ENCODE measurements at places on chromosomes 2 and 18. TPM values are rescaled to one million over a fixed set of nuclear protein-coding genes. Genes with fewer than 3 reads are reported as not detected.

DNA sequence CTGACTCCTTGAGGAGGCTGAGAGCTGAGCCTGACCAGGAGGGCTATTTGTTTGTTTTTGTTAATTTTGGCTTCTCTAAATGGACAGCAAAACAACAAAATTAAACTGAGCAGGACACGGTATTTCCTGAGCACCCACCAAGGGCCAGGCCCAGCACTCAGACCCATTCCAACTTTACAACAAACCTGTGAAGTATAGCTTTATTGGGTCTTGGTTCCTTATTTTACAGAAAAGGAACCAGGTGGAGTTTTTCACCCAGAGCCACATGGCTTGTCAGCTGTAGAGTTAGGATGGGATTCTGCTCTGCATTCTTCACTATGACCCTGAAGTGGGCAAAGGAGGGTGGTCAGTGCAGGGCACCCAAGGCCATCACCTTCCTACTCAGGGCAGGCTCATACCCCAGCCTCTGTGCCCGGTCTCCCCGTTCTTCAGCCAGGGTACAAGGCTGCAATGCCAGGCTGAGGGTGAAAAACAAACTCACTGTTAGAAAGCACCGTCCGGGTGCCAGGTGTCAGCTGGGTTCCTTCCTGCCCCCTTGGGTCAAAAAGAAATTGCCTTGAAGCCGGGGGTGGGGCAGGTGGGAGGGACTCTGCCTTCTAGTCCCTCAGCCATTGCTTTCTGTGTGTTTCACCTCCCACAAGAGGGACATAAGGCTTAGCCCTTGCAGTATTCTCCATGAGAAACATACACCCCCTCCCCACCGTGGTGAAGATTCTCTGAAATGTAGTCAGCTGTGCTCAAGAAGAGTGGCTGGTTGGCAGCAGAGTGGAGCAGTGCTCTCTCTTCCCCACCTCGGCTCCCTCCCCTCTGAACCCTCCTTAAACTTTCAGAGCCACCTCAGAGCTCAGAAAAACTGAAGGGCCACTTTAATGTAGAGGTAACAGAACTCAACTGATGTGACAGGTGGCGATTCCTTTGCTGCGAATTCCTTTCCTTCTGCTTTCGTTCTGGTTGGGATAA lies 2.2 kb downstream of the PSD4 start:
- peak; percentile 53 for DNase-seq

DNA sequence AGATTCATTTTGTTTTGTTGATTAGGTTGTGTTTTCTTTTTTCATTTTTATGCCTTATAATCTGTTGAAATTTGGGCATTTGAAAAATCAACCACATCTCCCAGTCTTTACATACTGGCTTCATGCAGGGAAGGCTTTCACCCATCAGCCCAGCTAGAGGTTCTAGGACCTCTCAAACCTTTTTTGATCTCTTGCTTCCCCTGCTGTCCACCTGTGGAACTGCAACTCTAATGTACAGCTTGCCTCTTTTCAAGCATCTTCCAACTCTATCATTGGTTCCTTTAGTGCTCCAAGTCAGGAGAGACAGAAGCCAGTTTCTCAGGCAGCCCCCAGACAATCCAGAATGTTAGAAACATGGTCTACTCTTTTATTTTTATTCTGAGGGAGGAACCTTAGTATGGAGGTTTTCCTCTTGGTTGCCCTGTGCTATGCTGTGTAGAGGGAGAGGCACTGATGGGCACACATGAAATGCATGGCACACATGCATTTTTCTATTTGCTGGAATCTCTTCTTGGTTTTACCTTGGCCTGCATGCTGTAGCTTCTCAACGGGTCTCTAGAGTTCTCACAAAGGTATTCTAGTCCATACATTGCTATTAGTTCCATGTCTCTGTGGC lies 107.2 kb upstream of the L3MBTL4 start:
- DNase-seq, result peak; percentile 50

GRCh38 chr2:83471655-83472054 lies 987.4 kb downstream of the SUCLG1 start:
- DNase-seq, result no peak

- peak; percentile 89 for DNase-seq
Observed at GRCh38 chr2:150485114-150485870, 2.2 kb downstream of the RND3 start.

- DNase-seq, result no peak
Observed at GRCh38 chr18:74511823-74512222, 15.7 kb downstream of the CNDP2 start.

GRCh38 chr2:108240966-108241365 lies 1.2 kb downstream of the SULT1C3 start:
- DNase-seq, result no peak

DNA sequence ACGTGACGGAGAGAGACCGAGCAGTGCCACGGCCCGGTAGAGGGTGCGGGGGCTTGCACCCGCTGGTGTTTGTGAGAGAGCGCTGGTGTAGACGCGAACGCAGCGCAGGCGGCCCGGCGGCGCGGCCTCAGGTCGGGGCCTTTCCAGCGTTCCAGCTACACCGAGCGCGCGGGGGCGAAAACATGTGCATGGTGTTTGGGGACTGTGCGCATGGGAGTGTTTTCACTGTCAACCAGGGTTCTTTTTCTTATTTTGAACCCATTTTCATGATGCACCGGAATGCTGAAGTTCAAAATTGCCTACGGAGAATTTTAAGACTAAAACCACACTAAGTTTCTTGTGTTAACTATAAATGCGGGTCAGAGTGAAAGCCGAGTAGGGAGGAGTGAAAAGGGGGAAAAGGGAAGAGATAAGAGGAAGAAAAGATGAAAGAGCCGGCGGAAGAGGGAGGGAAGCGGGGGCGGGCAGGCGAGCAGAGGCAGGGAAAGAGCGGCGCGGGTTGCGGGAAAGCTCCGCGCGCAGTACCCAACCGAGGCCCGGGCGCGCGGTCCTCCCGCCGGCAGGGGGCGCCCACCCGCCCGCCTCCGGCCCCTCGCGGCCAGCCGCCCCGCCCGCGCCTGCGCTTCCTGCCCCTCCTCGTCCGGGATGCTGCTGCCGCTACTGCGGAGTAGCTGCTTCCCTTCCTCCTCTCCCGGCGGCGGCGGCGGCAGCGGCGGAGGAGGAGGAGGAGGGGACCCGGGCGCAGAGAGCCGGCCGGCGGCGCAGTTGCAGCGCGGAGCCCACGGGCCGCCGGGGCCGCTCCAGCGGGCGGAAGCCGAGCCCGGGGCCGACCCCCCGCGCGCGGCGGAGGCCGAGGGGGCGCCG lies at the start of gene RAB12:
RAB12 (plus strand) TSS at position 643 of the 864 bp plus-strand sequence; CDS start at position 646, 3 bp downstream.
- DNase-seq, result peak; percentile 89

DNA sequence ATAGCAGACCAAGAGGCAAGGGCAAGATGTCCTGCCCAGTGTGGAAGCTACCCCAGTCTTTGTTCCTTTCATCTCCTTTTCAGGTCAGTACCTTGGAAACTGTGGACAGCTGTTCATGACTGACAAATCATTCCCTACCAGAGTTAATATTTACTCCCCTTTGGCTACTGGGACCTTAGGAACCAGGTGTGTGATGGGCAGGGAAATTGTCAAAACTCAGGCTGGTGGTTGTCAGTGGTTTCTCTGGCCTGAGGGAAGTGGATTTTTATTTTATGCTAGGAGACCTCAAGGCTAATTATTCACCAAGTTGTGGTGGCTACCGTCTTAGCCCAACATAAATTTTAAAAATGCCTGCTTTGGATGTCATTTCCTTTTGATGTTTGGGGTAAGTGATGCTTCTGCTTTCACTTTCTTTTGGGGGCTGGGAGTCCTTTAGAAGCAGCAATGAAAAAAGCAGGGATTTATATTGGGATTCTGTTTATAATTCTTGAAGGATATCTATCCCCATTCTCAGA lies 119.3 kb downstream of the SETBP1 start:
- DNase-seq, result no peak

DNA sequence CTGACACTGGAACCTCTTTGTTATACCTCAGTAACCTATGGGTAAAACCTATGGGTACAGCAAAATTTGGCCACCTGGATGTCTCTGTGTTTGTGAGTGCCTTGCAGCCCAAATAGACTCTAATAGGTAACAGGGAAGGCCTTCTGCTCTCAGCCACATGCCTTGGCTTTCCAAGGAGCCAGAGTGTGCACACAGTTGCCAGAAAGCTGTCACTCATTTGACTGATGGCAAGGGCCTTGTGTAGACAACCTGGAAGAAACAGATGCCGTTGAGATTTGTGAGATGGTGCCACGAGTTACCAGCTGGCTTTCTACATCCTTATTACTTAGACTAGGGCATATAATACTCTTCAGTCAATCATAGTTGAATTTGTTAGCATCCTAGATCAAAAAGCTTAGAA lies 90.1 kb upstream of the RAB12 start:
- no peak for DNase-seq

DNA sequence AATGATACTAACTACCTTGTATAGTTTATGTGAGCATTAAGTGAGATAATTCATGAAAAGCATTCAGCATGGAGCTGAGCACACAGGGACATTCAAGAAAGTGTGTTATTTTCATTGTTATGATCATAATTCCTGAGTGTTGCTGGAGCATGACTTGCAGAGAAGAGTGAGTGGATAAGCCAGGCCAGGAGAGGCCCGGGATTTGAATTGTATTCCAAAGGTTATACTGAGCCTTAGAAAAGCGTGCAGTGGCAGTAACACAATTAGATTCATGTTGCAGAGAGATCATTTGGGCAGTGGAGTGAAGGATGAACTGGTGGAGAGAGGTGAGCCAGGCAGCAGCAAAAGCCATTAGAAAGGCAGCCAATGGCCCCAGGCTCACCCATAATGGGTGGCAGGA lies 142.9 kb upstream of the SH3BP4 start:
- DNase-seq, result no peak

DNA sequence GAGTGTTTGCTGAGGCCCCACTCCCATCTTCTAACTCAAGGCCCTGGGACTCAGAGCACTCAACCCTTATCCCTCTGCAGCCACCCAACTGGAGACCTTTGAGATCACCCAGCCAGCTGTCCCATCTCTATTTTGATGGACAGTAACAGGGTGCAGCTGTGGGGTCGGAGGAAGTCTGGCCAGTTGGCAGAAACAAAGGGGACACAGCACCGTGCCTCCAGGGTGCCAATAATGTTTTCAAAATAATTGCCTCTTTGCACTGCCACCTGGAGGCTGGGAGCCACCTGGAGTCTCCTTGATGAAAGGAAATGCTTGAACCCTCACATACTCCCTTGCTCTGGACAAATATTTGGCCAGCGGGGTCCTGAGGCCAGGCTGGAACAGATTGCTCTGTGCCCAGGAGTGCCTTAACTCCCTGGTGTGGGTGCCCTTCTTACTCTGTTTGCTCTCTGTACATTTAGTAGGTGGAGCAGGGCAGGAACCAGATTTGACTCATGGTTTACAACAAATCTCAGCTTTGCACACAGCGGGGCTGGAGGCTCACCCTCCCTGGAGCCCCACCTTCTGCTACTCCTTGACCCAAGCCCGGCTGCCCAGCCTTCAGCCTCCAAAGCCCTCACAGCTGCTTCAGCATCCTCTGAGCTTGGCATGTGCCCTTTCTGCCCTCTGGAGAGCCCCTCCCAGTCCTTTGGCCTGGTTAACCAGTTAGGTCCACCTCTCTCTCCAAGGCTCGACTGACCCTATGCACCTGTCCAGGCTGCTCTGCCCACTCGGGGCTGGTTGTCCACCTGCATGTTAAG lies 17.2 kb downstream of the MAL start:
- DNase-seq, result no peak

DNA sequence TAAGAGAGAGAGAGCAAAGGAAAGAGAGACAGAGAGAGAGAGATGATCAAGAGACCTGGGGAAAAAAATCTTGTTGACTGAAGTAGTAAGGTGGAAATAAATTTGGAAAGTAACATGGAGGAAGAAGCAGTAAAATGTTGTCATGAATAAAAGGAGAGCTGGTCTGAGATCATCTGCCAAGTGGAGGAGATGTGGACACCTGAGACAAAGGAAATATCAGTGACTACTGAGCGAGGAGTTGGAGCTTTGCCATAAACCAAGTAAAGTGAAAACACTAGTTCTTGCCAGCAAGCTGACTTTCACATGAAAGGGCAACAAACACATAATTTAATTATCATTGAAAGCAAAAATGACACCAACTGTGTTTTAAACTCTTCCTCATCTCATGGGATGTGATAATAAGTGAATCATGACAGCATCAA lies 49.0 kb upstream of the DSG1 start:
- no peak for DNase-seq

DNA sequence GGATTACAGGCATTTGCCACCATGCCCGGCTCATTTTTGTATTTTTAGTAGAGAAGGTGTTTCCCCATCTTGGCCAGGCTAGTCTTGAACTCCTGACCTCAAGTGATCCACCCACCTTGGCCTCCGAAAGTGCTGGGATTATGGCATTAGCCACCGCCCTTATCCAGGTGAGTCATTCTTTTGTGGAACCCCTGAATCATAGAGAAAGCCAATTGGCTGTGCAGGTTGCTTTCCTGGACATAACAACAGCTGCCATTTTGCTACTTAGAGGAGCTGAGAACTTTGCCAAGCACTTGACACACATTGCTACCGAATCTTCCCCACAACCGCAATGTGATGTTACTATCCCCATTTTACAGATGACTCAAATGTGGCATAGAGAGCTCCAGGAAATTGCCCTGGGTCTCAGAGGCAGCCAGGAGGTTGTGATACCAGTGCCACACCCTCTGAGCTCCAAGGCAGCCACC lies 36.0 kb downstream of the SETBP1 start:
- no peak for DNase-seq

- no peak for DNase-seq
Observed at GRCh38 chr2:226979004-226979403, 143.2 kb downstream of the RHBDD1 start.

- no peak for DNase-seq
Observed at GRCh38 chr2:204738721-204739120, 193.4 kb downstream of the PARD3B start.

DNA sequence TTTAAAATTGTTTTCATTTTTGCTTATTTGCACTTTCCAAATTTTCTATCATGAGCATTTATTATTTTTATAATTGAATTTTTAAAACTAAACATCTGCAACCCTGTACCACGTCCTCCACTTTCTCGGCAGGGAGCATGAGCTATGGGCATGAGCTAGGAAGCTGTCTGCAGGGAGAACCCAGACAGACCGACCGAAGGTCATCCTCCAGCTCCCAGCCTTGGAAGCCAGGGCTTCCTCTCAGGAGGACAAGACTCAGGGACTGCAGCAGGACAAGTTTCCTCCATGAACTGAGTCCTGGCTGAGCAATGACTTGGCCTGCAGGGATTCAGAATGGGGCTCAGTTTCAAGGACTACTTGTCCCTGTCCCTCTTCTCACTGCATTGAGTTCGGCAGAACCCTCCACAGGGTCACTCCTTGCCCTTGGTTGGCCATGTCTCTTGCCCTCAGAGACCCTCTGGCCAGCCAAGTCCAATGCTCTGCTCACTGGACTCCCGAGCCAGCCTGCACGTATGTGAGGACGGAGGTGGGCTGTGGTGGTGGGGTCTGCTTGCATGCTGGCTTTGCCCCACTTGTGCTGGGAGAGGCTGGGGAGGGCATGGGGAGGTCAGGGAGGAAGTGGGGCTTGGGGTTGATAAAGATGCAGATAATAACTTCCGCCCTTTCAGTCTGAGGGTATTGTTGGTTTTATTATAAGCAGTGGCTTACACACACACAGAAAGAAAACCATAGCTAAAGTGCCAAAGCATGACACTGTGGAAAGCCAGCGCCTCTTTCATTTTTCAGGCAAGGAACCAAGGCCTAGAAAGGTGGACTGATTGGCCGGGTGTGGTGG lies 6.6 kb downstream of the NMUR1 start:
- no peak for DNase-seq

The ELOA2 gene
- not detected for total RNA-seq

The TMEM200C gene
- 0.16 TPM for total RNA-seq

The PARD3B gene
- 43.0 TPM for total RNA-seq

The TMEM163 gene
- not detected for total RNA-seq

The PSTPIP2 gene
- total RNA-seq, result 2.6 TPM

The GDF7 gene
- 0.20 TPM for total RNA-seq

The RPS27A gene
- 711 TPM for total RNA-seq

All from transverse colon (tissue), 4 donors.